ENCODE measurements at places on chromosomes 2 and 18.

- DNase-seq = no peak
Measured at GRCh38 chr18:3269241-3269913, 7.4 kb downstream of the MYL12B start.

- DNase-seq = no peak
Measured at GRCh38 chr2:154914561-154914960, 216.1 kb downstream of the KCNJ3 start.

GRCh38 chr2:6973895-6974545, 56.8 kb downstream of the RNF144A start:
- DNase-seq = no peak

DNA sequence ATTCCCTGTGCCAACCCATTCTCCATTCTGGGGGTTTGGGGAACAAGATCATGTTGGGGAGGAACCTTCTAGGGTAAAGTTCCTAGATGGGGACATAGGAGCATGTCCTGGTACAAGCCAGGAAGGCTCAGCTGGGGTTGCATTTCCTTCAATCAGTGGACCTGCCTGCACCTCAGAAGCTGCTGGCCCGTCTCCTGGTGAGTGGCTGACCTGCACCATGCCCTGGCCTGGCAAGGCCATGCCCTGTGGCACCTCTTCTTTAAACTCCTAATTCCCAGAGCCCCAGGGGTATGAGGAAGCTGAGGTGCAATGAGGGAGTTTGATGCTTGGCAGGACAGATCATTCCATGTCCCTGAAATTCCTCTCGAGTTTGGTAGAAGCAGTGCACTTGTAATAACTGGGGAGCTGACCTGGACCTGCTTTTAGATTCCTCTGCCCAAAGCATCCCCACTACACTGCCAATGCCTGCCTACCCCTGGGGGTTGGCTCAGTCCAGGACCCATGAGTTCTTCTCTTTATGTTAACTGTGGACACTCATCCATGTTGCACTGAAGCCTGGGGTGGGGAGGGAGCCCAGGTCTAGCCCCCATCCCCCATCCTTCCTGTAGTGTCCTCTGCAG, 25.3 kb downstream of the MROH2A start:
- no peak for DNase-seq

All from fibroblast of skin of left biceps (primary cell).